Activated CD8-positive, alpha-beta T cell treated with anti-CD3 and anti-CD28 coated beads for 36 hours (primary cell): ENCODE measurements at places on chromosomes 2 and 18. TPM values are rescaled to one million over a fixed set of nuclear protein-coding genes. Genes with fewer than 3 reads are reported as not detected.
A peak's percentile ranks its signal among the peaks of the same experiment; 100 is the strongest.

GRCh38 chr2:207132019-207132418, 33.7 kb downstream of the KLF7 start:
- no peak for DNase-seq

DNA sequence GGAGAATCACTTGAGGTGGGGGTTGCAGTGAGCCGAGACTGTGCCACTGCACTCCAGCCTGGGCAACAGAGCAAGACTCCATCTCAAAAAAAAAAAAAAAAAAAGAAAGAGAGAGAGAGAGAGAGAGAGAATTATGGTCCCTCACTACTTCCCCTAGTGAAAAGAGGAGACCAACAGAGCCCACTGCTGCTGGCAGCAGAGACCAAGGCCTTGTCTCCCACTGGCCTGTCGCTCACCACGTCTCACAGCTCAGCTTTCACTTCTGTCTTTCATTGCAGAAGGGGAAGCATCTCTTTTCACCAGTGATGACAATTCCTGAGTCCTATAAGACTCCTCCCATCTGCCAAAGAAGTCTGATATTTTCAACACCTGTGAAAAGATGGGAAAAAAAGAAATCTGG, 81.3 kb downstream of the CLHC1 start:
- DNase-seq: no peak

GRCh38 chr2:42809819-42810120, 17.4 kb upstream of the HAAO start:
- peak; percentile 73 for DNase-seq

DNA sequence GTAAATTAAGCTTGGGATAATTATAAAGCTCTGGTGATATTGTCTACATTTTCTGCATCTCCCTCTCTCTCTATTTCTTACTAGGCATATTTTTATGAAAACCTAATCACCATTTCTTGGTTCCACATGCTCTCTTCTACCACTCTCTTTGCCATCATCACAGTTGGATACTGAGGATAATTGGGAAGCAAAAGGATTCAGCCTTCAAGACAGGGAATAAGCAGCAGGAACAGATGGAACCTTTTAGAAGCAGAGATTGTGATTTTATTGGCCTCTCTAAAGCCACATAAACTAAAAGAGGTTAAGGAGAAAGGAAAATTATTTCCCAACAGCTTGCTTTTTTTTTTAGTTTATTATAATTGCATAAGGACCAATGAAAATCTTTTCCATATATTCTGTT, 226.3 kb upstream of the SPHKAP start:
- DNase-seq: no peak

DNA sequence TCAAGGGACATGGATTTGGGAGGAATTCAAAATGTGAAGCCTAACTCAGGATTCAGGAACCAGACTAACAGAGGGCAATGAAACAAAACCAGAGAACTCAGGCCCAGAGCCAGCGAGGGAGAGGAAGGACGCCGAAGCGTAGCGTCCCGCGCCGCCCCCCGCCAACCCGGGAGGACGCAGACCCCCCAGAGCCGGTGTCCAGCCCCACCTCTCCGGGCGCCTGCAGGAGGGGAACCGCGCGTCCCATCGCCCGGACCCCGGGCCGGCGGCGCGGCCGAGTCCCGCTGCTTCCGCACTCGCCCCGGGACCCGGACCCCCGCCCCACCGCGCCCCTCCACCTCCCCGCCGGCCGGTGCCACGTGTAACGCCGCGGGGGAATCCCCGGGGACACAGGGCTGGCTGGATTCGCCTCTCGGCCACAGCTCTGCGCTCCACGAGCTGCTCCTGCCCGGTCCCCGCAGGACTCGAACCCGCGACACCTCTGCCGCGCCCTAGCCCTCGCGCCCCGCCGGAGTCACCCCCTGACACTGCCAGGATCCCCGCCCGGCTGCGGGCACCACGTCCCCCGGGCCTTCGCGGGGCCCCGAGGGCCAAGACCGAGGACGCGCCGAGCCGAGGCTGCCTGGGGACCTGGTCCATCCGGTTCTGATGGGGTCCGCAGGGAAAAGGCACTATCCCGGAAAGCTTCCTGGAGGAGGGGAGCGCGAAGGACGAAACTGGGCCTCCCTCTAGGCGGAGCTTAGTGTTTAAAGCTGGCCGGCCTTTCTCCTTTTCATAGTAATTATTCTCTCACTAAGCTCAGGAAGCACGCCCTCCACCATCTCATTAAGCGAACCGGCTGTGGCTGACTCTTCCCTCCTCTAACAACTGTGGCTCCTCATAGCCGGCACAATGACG, 40.4 kb upstream of the FAM124B start:
- peak; percentile 26 for DNase-seq

DNA sequence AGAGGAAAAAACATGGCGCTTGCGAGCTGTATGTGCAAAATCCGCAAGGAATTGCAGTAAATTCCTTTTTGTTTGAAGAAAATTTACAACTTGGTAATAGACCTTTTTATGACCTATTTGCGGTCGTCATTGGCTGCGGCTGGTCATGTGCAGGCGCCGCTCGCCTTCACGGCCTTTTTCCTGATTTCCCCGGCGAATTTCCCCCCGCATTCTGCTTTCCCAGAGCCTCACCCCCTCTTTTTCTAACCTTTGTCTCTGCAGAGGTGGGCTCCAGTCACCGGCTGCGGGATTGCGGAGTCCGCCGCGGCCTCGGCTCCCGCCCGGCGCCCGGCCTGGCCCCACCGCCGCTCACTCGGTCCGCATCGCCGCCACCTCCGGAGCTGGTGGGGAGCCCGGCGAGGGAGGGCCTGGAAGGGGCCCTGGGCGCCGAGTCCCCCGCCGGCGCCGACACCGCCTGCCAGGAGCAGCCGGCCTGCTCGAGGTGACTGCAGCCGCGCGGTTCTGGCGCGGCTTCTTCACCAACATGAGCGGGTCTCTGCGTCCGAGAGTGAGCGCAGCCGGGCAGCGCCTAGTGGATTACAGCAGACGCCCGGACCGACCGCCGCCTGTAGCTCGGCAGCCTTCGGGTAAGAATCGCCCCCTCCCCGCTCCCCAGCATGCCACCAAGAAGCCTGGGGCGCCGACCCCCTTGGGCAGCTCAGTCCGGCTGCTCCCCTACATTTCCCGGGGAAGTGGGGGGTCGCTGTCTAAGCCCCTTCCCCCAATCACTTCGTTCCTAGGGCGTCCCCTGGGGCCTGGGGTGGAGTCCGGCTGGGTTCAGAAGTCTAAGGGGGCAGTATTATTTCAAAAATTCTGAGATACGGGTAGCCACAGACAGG, 7.1 kb downstream of the HOXD8 start:
- DNase-seq: no peak

GRCh38 chr18:31100436-31101182, 1.6 kb downstream of the DSC2 start:
- DNase-seq: no peak

- no peak for DNase-seq
Observed at GRCh38 chr2:95296011-95296410, 1.1 kb upstream of the KCNIP3 start.

GRCh38 chr2:175205523-175205922, 24.0 kb upstream of the ATP5MC3 start:
- DNase-seq: no peak

DNA sequence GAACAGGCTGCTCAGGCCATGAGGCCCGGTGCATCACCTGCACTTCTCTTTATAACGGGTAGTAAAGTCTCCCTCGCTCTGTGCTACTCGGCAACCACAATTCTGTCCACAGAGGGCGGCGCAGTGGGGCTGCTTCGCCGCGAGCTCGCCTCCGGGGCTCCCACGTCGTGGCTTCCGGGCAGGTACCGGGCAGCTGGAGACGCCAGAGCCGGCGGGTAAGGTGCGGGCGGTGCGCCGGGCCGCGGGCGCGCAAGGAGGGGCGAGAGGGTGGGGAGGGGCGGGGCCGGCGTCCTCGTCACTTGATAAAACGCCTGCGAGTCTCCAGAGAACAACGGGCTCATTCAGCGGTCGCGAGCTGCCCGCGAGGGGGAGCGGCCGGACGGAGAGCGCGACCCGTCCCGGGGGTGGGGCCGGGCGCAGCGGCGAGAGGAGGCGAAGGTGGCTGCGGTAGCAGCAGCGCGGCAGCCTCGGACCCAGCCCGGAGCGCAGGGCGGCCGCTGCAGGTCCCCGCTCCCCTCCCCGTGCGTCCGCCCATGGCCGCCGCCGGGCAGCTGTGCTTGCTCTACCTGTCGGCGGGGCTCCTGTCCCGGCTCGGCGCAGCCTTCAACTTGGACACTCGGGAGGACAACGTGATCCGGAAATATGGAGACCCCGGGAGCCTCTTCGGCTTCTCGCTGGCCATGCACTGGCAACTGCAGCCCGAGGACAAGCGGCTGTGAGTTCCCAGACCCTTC, at the start of gene ITGA6:
ITGA6 (plus strand) TSS at position 331 of the 734 bp plus-strand sequence.
- DNase-seq: peak; percentile 77

GRCh38 chr2:240792629-240793312, 27.2 kb downstream of the KIF1A start:
- DNase-seq: peak; percentile 0

DNA sequence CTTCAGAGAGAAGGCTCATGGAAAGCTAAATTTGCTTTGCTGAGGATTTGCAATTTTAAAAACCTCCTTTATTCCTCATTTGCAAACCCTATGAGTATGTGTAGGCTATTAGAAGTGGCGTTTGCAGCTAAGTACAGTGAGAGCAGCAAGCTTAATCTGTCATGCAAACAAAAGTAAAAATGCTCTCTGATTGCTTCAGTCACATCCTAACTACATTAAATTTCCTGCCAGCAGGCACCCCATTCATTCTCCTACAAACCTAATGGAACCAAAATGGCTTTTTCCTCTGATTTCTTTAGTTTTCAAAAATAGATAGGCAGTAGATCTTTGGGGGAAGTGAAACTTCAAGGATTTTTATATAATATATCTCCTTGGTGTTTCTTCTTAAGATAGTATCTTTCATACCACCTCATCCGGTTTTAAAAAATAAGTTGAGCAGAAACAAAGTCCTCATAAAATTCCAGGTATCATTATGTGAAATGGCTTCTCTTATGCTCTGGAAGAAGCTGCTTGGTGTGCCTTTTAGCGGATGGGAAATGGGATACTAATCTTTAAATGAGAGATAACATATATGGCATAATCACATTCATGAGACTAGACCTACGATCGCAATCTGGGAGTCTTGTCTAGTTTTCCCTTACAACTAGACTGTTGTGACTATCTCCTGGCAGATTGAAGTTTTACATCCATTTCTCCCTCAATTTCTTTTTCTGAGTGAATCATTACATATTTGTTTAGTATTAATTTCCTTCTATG, 49.1 kb downstream of the CLIP4 start:
- DNase-seq: no peak

DNA sequence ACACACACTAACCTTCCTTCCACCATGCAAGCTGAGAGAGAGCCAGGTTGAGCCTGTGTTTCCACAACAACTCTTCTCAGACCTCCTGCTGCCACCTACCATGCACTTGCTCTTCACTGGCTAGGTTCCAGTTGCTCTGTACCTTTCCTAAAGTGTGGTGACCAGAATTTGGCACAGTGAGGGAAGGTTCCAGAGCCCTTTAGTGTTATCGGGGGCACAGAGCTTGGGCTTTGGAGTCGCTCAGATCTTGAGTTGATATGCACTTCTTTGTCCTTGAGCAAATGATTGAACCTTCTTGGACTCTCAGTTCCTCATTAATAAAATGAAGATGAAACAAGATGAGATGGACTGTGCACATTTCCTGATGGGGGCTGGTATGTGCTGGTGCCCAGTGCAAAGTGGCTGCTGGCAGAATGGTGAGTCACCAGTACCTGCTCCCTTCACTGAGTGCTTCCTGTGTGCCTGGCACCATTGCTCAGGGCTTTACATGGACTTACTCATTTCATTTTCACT, 47.1 kb downstream of the NEDD4L start:
- no peak for DNase-seq

DNA sequence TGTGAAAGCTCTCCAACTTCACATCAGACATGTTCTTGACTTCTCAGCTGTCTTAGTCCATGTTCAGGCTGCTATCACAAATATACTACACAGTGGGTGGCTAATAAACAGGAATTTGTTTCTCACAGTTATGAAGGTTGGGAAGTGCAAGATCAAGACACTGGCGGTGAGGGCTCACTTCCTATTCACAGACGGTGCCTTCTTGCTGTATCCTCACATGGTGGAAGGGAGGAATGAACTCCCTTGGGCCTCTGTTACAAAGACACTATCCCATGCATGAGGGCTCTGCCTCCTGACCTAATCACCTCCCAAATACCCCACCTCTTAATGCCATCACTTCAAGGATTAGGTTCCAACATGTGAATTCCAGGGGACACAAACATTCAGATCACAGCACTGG, 9.7 kb downstream of the UXS1 start:
- no peak for DNase-seq

DNA sequence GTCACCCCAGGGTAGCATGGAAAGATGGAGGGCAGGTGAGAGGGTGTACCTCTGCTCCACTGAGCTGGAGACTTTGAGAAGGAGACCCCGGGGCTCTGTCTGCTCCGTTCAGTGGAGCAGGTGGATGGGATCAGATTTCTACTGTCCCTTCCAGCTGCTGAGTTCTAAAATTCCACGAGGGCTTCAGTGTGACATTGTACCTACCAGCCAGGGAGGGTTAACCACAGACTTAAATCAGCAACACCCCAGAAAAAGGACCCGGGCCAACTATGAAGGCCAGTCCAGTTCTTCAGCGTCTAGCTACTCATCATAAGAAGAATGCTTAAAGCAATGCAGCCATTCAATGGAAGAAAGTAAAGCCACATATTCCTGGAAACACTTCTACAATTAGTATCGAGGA, 23.8 kb downstream of the STAT1 start:
- DNase-seq: no peak

DNA sequence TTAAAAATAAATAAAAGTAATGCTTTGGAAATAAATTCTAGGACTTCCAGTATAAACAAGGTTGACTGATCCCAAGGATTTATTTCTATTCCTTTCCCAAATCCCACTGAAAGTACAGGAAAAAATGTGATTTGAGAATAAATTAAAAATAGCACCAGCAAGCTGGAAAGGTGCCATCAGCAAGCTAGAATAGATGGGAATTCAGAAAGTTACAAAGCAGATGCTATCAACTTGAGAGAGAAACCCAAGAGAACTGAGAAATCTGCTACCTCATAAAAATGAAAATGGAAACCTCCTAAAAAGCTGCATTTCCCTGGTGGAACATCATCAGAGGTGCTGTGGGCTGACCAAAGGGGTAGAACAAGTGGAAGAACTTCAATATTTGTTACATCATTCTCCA, 148.6 kb upstream of the KCNJ3 start:
- no peak for DNase-seq

SFT2D3 gene
- total RNA-seq: 4.4 TPM

COL4A4 gene
- not detected for total RNA-seq

RBBP8 gene
- 70.9 TPM for total RNA-seq

CNTNAP5 gene
- not detected for total RNA-seq

TRABD2A gene
- 56.3 TPM for total RNA-seq

RAB3GAP1 gene
- total RNA-seq: 24.7 TPM

RAD51AP2 gene
- total RNA-seq: not detected

FOXD4L1 gene
- not detected for total RNA-seq

CFAP65 gene
- not detected for total RNA-seq
